ENCODE measurements at places on chromosomes 1 and 21.

DNA sequence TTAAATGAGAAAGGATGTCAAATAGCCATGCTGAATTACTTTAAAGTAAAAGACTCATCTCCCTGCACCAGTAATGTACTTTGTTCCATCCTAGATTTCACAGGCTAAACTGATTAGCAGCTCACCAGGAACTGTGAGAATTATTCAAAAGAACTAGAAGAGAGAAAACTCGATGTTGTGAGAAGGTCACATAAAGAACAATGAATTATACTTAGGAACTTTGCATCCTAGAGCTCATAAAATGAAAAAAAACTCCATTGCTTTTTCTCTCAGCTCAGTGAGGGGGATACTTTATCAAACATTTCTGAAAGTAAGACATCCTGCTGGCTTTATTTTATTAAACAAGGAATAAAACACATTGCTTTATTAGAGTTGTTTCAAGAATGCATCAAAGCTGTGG is 278.5 kb downstream of the MRPL39 start:
- no peak for DNase-seq

GRCh38 chr21:28436286-28436932 is 556.3 kb downstream of the LTN1 start:
- no peak for DNase-seq

GRCh38 chr1:180623579-180624347 is 8.1 kb upstream of the XPR1 start:
- DNase-seq: no peak

GRCh38 chr1:67589519-67590233 is 95.3 kb upstream of the GADD45A start:
- no peak for DNase-seq

- no peak for DNase-seq
Measured at GRCh38 chr1:46718340-46718726, 581 bp downstream of the EFCAB14 start.

DNA sequence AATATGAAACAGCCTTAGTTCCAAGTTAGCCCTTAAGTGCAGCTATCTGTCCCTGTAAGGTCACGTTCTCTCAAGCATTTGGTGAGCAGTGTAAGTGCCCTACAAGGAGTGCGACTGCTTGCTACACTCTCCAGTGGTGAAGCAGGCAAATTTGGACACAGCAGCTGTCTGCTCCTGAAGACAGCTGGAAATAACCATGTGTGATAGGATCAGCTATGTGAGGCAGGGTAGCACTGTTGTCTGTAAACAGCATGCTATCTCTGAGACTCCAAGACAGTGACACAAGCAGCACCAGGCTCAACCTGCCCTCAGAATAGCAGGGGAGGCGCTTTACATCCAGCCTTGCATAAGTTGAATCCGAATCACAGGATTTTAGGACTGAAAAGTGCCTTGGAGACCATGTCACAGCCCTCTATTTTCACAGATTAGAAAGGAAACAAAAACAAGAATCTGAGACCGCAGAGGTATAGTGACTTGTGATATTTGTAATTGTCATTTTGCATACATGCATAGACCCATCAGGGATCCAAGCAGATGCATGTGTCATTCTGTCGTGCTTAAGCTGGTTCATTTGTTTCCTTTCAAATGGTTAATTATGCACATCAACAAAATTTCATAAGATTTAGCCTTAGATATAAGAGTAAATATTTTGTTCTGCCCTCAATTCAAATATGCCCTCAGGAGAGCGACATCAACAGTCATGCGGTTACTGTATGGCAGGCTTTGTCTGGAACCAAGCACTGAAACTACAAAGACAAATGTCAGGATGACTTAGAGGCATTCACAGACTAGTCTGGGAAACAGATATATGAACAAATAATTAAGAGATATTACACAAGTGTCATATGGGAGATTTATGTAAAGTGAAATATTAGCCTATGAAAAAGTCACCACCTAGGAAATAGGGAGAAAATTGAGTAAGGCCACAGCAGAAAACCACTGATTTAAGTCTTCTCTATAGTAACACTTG is 134.9 kb upstream of the NRIP1 start:
- DNase-seq: no peak

DNA sequence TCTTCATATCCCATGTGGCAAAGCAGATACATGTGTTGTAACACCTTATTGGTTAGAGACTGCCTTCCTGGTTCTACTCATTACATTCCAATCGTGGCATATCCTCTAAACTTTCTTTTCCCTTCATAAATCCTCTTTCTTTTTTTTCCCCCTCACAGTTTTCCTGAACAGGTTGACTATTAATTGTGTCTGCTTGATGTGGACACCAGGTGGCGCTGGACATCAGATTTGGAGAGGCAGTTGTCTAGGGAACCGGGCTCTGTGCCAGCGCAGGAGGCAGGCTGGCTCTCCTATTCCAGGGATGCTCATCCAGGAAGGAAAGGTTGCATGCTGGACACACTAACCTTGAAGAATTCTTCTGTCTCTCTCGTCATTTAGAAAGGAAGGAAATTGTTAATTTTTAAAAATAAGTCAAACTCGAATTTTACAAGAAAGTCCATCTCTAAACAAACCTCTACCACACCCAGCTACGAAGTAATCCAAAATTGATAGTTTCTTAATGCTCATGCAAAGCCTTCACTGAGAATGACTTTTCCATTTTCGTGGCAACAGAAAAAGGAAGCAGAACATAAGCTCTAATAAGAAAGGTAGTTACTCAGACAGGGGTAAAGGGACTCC is 59.4 kb upstream of the ASB17 start:
- DNase-seq: peak; percentile 85

- no peak for DNase-seq
Measured at GRCh38 chr21:39221282-39221996, 38.2 kb upstream of the PSMG1 start.

DNA sequence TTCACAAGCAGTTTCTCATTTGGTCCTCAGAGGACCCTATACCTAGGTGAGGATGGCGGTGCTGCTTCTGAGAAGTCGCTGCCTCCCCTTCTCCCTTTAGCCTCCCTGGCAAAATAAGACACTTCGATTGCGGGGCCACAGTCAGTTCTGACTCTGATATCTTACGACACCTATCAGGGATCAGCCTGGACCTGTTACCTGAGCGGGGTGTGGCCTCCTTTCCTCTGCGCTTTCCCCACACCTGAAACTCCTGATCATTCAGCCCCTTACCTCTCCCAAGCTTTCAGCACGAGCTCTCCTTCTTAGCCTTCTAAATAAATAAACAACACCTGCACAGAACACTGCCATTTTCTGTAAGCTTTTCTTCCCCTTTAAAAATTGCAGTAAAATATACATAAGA is 24.6 kb upstream of the GPR137B start:
- no peak for DNase-seq

DNA sequence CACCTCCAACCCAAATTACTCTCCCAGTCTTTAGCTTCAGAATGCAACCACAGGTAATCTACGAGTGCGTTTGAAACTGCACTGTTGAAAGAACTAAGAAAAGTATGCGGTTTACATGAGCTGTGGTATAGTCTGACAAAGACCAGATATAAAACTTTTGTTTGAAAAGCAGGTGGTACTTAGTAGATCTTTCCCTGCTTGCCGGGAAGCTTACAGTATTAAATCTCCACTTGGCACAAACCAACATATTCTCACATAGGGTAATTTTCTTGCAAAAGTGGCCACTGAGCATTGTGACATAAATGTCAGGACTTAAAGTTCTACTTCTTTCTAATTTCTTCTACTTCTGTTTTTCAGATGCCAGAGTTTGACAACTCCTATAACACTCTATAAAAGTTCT is 8.4 kb downstream of the RGS2 start:
- DNase-seq: no peak

- no peak for DNase-seq
Measured at GRCh38 chr1:207978441-207978840, 67.5 kb upstream of the CD34 start.

DNA sequence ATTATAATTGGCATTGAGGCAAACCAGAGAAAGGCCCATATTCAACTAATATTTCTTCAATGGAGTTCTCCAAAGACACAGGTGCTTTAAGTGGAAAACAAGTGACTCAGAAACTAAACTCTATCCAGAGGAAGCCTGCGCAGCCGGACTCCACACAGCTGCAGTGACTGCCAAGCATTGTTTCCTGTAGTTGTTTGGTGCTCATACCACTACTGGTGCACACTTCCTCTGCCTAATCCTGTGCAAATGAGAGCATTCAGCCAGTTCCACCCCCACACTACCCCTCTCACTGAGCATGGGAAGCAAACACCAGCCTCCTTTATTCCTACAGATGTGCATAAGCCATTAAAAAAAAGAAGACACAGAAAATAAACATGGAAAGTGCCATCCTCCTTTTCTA is 102.9 kb downstream of the VAV3 start:
- DNase-seq: no peak

GRCh38 chr1:236142253-236143103 is at the start of gene GPR137B:
Gene GPR137B, plus strand, starts transcription at chr1:236142539. Its CDS starts 84 bp downstream, at chr1:236142623.
- DNase-seq: peak; percentile 59

- peak; percentile 23 for DNase-seq
Measured at GRCh38 chr1:155909894-155910293, 1.3 kb downstream of the RIT1 start.

DNA sequence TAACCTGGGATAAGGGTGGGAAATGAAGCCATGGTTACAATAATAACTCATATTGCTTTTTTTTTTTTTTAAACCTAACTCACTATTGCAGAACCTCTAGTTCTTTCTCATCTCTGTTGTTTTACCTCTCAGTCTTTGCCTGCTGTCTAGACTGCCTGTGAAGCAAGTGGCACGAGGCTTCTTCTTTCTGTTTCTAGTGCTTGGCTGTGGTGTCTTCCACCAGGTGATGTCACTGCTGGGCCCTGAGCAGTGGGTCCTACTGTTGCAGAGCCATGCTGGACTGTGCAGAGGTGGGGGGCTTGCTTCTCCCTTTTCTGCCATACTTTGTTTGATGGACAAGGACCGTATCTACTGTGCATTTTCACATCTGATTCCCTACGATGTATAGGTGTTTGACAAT is 51.7 kb downstream of the ZNF326 start:
- no peak for DNase-seq

- DNase-seq: no peak
Measured at GRCh38 chr1:84278905-84279304, 22.6 kb upstream of the SAMD13 start.

DNA sequence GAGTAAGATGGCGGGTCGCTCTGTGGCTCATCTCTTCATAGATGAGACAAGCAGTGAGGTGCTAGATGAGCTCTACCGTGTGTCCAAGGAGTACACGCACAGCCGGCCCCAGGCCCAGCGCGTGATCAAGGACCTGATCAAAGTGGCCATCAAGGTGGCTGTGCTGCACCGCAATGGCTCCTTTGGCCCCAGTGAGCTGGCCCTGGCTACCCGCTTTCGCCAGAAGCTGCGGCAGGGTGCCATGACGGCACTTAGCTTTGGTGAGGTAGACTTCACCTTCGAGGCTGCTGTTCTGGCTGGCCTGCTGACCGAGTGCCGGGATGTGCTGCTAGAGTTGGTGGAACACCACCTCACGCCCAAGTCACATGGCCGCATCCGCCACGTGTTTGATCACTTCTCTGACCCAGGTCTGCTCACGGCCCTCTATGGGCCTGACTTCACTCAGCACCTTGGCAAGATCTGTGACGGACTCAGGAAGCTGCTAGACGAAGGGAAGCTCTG is 2.4 kb downstream of the TNFAIP8L2 start:
- DNase-seq: no peak

GRCh38 chr1:224133741-224134299 is 19.9 kb downstream of the FBXO28 start:
- no peak for DNase-seq

- DNase-seq: no peak
Measured at GRCh38 chr1:16242556-16243214, 5.7 kb upstream of the CPLANE2 start.

DNA sequence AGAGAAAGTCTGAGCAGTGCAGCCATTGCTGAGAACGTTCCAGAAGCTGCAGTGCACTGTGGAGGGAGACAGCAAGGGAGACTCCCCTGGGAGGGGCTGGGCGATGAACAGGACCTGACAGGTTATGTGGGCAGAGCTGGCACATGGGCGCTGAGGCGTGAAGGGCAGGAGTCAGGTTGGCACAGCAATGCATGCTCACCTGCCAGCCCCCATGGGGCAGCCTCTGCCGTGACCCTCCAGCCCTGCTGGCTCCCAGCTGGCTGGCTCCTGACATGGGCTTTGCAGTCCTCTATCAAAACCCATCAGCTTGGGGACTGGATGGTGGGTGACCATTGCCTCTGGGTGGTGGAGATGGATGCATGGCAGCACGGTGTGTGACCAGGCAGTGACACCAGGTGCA is 300.3 kb downstream of the CAMTA1 start:
- no peak for DNase-seq

DNA sequence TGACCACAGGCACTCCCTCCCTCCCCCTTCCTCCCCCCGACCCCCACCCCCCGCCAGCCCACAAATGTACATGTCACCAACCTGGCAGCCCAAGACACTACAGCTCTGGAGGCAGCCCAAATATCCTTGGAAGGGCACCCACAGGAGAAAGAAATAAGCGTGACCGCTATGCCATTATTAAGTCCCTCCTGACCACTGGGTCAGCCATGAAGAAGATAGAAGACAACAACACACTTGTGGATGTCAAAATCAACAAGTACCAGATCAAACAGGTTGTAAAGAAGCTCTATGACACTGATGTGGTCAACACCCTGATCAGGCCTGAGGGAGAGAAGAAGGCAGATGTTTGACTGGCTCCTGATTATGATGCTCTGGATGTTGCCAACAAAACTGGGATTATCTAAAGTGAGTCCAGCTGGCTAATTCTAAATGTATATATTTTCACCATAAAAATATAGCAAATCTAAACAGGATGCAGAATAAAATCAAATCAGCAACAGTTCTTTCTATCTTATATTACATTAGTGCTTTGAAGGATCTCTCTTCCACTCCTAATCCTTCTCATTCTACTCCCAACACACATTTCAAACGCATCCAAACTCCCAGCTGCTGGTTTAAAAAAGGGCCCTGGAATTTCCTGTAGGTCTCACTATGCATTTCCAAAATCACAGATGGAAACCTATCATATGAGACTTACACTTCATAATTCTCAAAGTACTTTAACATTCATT is 77.4 kb upstream of the SLFNL1 start:
- no peak for DNase-seq

DNA sequence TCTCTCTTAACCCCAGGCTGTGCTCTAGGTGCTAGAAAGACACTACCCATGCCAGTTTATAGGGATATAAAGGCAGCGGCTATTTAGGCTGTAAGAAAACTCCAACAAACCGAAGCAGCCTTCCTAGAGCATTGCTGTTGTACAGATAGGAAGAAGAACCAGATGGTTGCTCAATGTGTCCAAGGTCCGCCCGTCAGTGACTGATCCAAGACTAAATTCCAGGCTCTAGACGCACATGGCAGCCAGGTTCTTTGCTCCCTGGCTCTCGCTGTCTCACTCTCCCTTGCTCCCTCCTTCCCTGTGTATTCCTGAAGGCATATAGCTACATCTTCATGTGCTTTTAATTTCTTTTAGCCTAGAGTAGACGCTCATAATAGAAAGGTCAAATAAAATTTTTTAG is 303.4 kb downstream of the KIF26B start:
- no peak for DNase-seq

DNA sequence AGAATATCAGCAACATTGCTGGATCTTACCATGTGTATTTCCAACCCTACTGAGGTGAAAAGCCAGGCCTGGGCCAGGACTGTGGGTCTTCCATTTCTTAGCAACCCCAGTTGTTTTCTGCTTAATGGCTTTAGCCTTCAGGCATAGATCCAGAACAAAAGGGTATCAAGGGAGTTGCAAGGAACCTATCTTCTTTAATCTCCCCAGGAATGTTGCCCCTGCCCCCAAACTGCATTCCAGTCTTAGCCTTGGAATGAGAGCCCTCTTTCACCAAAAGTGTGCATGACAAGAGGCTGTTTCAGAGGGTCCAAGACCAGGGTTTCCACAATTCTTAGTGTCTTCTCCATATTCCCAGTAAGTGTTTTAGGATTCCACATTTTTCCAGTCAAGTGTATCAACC is 87.9 kb upstream of the SOX13 start:
- no peak for DNase-seq

- DNase-seq: no peak
Measured at GRCh38 chr1:147292012-147292411, 49.5 kb downstream of the CHD1L start.

Data from putamen (tissue), 1 donor.